ENCODE measurements at places on chromosomes 2 and 18. TPM values are rescaled to one million over a fixed set of nuclear protein-coding genes. Genes with fewer than 3 reads are reported as not detected.

DNA sequence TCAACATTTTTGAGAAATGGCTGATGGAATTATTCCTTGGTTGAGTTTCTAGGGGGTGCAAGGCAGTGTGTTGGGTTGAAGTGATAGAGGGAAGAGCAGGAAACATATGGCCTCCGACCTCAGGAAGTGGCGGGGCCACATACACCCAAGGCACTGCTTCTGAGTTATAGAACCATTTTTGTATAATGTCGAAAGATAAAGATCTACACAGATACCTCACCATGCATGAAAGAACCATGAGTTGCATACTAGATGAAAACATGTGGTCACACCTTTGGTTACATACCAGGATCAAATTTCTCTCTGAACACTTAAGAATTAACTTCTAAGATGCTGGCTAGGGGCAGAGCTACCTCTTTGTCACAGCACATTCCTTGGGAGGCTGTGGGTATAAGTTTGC is 23.2 kb downstream of the LAMA3 start:
- no peak for DNase-seq
- no peak overlapping the region for H3K4me3 ChIP-seq
- H3K27ac ChIP-seq, result no peak overlapping the region
- no peaks in the 10 kb centered on the region for H3K36me3 ChIP-seq
- no peaks in the 10 kb centered on the region for H3K4me1 ChIP-seq
- H3K27me3 ChIP-seq, result no peaks in the 10 kb centered on the region

Gene PLEK
- 1.5 TPM for total RNA-seq

- no peaks in the 10 kb centered on the region for H3K36me3 ChIP-seq
- H3K27me3 ChIP-seq, result no peaks in the 10 kb centered on the region
Observed at GRCh38 chr2:150806336-150806735, 318.9 kb upstream of the RND3 start.

DNA sequence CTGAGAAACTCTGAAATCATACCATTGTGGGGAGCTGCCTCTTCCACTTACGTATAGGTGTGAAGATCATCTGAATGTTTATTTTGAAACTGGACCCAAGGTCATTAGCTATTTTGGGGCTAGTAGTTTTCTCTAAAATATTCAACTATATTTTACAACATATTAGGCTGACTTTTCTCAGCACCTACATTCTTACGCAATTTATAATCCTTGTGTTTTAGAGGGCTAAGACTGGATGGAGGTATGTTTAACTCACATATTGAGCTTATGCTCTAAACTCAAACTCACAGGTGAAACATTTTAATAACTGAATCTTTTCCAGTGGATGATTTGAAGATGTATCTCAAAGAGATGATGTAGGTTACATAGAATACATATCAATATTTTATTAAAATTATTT is 49.2 kb downstream of the EFEMP1 start:
- no peak for DNase-seq
- H3K4me3 ChIP-seq, result no peak overlapping the region
- H3K27ac ChIP-seq, result no peak overlapping the region

DNA sequence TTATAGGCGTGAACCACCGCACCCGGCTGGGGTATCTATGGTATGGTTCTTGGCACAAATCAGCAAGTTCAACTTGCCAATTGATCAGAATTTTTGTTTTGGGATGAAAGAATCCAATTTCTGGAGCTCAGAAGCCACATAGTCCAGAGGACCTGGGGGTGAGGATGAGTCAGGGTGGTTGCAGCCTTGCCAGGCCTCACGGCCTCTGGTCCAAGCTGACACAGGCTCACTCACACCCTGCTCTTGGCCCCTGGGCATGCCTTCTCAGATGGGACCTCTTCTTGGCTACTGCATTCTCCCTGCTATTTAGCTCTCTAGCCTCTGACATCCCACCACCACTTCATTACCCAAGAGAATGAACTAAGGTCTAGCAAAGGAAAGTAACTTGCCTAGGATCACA is 16.3 kb downstream of the CAPG start:
- peaks cover 4% of the 10 kb centered on the region for H3K4me1 ChIP-seq
- no peak overlapping the region for H3K27ac ChIP-seq
- DNase-seq, result no peak
- H3K4me3 ChIP-seq, result no peak overlapping the region
